ENCODE measurements at places on chromosomes 5 and 9. TPM values are rescaled to one million over a fixed set of nuclear protein-coding genes. Genes with fewer than 3 reads are reported as not detected.

Gene SCGB3A2
- total RNA-seq, result not detected

Gene SPATA31C1
- total RNA-seq, result not detected

Gene CATSPER3
- total RNA-seq, result 0.13 TPM

Gene INVS
- total RNA-seq, result 18.6 TPM

Gene KIF12
- 15.8 TPM for total RNA-seq

Gene IL13
- not detected for total RNA-seq

- DNase-seq, result no peak
Observed at GRCh38 chr5:178338750-178339144, 106.1 kb upstream of the PHYKPL start.

- no peak for DNase-seq
Observed at GRCh38 chr5:75993183-75993582, 90.0 kb upstream of the SV2C start.

GRCh38 chr5:140239939-140240700, 62.8 kb downstream of the PFDN1 start:
- no peak for DNase-seq

- DNase-seq, result no peak
Observed at GRCh38 chr9:14424289-14424688, 110.3 kb upstream of the NFIB start.

- DNase-seq, result no peak
Observed at GRCh38 chr5:115815006-115815692, 1.3 kb downstream of the CDO1 start.

DNA sequence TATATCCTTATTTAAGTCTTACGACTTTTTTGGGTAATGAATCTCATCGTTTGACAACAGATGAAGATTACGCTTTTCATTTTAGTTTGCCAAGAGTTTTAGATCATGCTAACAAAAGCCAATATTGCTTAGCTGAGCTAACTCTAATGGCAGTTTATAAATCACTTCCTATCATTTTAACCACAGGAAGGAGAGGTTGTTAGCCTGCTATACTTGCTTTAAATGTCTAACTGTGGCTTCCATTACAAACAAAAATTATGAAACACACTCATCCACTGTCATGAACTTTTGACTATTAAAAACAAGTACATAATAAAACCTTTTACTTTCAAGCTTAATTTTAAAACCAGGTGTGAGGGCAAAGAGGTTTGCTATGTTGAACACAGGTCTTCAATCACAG, 53.7 kb upstream of the ANKH start:
- DNase-seq, result no peak

GRCh38 chr5:77644371-77645157, 6.1 kb upstream of the OTP start:
- DNase-seq, result no peak

DNA sequence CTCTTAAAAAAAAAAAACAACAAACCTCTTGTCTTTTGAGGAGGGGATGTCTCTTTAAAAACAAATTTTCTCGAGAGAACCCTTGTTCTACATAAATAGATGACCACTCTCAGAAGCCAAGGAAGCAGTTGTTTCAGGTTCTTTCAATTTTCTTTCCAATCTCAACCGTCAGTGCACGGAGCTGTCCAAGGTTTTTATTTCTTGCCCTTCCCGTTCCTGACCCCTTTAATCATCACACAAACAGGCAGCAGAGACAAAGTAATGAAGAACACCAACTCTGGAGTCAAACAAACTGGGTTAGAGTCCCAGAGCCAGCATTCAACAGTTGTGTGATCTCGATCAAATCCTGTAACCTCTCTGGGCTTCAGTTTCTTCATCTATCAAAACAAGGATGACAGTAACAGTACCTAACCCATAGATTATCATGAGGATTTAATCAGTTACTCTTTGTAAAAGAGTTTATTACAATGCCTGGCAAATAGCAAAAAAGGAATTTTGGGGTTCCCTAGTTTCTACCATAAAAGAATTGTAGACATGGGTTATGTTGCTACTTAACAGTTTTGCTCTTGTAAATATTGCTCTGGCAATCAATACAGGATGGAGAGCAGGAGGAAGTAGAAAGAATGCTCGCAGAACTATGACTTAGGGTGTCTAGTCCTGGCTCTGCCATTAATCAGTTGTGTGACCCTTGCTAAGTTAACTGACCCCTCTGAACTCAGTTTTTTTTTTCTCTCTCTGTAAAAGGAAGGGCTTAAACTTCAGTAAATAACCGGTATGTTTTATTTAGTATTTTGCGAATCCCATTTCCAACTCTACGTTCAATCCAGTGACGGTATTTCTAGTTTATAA, 1.0 kb upstream of the NIM1K start:
- DNase-seq, result no peak

DNA sequence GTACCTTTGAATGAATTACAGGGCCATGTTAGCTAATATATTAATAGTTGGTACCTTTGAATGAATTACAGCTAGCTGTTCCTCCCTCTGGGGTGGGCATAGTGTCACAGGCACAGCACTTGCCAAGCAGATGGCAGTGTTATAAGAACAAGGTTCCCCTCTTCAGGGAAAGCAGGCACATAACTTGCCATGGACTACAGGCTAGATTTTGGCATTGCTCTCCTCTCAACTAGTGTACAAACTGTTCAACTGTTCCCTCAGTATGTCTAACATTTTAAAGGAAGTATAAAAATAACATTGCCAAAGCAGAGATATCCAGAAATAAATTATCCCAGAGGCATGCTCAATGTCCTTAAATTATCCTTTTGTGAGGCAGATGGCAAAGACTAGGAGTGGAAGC, 33.7 kb downstream of the ABITRAM start:
- DNase-seq, result no peak

GRCh38 chr5:172523146-172523745, 68.9 kb upstream of the SH3PXD2B start:
- DNase-seq, result no peak

DNA sequence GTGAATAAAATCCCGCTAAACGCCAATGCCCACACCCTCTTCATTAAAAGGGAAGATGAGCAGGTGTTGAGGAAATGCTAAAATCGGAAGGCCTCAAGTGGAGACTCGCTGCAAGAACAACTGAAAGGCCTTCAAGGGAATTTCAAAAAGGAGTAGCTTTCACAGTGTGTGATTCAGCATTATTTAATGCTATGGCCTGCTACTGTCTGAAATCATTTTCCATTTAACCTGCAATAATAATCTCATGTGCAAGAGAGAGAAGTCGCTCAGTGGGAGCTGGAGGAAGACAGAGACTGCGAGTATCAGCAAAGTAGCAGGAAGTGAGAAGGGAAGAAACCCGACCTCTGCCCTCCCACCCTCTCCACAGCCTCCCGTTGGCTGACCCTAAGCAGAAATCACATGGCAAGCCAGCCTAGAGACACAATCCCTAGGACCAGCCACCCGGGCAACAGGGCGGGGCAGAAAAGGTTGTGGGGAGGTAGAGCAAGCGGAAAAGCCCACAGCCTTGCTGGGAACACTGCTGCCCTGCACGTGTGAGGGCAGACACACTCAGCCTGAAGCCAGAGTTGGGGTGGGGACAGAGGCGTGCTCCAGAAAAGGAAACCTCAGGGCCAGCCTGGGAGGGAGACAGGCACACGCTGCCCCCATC, 39.9 kb upstream of the CTSL start:
- DNase-seq, result no peak

DNA sequence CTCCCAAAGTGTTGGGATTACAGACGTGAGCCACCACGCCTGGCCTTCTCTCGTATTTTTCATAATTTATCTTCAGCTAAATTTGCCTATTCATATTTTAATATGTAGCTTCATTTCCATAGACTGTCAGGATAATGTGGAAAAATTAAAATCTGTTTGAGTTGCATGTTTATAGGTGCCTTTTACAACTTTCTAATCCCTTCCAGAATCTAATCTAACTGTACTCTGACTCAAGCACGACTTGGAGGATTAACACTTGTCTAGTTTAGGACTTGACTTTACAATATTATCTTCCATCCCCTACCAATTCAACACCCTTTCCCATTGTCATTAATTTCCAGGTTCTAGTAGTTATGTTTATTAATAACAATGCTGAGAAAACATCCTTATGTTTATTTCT, 1761.5 kb downstream of the MAT2B start:
- DNase-seq, result no peak
